Smooth muscle cell of the brain vasculature (primary cell): ENCODE measurements at places on chromosomes 13 and 19.

- DNase-seq: no peak
Measured at GRCh38 chr19:40414542-40415535, 1.7 kb upstream of the PRX start.

- no peak for DNase-seq
Measured at GRCh38 chr13:60331249-60332012, 65.6 kb upstream of the TDRD3 start.

DNA sequence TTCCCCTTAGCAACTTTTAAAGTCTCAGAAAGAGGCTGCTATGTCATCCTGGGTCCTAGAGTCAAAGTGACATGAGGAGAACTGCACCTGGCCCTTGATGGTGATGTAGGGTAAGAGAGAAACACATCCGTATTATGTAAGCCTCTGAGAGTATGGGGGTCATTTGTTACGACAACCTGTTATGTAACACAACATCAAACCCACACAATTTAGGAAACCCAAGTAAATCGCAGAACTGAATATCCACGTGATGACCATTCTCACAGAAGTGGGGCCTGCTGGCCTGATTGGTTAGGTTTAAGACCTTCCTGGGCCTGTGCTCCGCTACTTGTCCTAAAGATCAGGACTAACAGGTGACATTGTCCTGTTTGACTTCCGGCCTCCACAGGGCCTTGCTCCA is 15.3 kb upstream of the B3GLCT start:
- DNase-seq: no peak

- DNase-seq: no peak
Measured at GRCh38 chr13:51015973-51016372, 95.1 kb downstream of the C13orf42 start.
